ENCODE measurements at places on chromosomes 7 and 10. TPM values are rescaled to one million over a fixed set of nuclear protein-coding genes. Genes with fewer than 3 reads are reported as not detected.

KCNMA1 gene
- polyA plus RNA-seq = 10.0 TPM

FAM25G gene
- polyA plus RNA-seq = not detected

GDF2 gene
- polyA plus RNA-seq = not detected

GIMAP6 gene
- polyA plus RNA-seq = 18.2 TPM

TAC1 gene
- polyA plus RNA-seq = 13.3 TPM

FAM131B gene
- 0.10 TPM for polyA plus RNA-seq

ATP5F1C gene
- polyA plus RNA-seq = 206 TPM

PILRA gene
- polyA plus RNA-seq = 18.8 TPM

RADIL gene
- polyA plus RNA-seq = 0.93 TPM

ASB13 gene
- 17.7 TPM for polyA plus RNA-seq

IL15RA gene
- 9.9 TPM for polyA plus RNA-seq

KLHDC10 gene
- polyA plus RNA-seq = 5.9 TPM

SYNPO2L gene
- polyA plus RNA-seq = 0.02 TPM

- peak; percentile 72 for DNase-seq
- peaks cover 97% of the 10 kb centered on the region for H3K27me3 ChIP-seq
- H3K36me3 ChIP-seq = no peaks in the 10 kb centered on the region
- H3K4me1 ChIP-seq = peaks cover 38% of the 10 kb centered on the region
- peak within 1 kb of the TSS; percentile 42 for H3K4me3 ChIP-seq
- H3K27ac ChIP-seq = no peak within 1 kb of the TSS
Observed at GRCh38 chr7:19117091-19117869, at the start of gene TWIST1. Gene TWIST1, minus strand, starts transcription at chr7:19117636. Its CDS starts 315 bp downstream, at chr7:19117321.

DNA sequence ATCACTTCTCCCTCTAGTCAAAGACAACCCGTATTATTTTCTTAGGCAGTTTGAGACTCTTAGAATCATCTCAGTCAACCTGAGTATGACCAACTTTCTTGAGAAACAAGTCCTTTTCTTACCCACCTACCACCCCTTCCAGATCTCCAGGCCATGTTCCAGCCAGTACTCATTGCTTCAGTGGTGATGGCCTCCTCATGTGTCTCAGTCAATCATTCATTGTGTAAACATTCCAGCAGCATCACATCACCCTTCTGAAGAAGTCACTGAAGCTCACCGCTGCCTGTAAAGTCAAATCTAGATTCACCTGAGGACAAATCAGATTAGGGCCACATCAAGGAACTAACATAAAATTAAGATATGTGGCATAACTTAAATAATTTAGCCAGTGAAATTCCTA is 467.2 kb upstream of the NRP1 start:
- no peak overlapping the region for H3K4me3 ChIP-seq
- H3K27me3 ChIP-seq = no peaks in the 10 kb centered on the region
- H3K4me1 ChIP-seq = no peaks in the 10 kb centered on the region
- H3K27ac ChIP-seq = no peak overlapping the region
- no peak for DNase-seq

DNA sequence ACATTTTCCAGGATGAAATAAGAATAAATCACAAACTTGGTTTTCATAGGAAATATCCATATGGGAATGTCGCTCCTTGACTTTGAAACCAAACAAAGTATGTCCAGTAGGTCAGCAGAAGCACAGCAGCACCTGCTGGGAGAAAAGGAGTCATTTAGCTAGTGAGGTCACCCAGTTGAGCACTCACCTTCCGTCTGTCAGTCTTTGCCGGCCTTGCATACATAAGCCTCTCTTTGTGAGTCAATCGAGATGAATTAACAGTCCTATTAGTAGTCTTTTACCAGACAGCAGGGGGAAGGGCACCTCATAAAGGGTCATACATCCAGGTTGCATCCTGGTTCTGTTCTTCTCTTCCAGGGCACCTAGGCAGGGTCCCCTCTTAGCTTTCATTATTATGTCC is 232.5 kb upstream of the FZD1 start:
- no peak overlapping the region for H3K4me3 ChIP-seq
- no peak for DNase-seq
- no peak overlapping the region for H3K27ac ChIP-seq

- H3K36me3 ChIP-seq = no peaks in the 10 kb centered on the region
- H3K27ac ChIP-seq = no peak overlapping the region
- peak; percentile 40 for DNase-seq
- H3K4me1 ChIP-seq = no peaks in the 10 kb centered on the region
Observed at GRCh38 chr10:47371629-47372485, 12.2 kb downstream of the ZNF488 start.

GRCh38 chr10:114031073-114031972 is 12.3 kb upstream of the ADRB1 start:
- DNase-seq = no peak
- H3K27ac ChIP-seq = no peak overlapping the region
- H3K36me3 ChIP-seq = no peaks in the 10 kb centered on the region
- peaks cover 18% of the 10 kb centered on the region for H3K4me1 ChIP-seq
- H3K4me3 ChIP-seq = no peak overlapping the region
- no peaks in the 10 kb centered on the region for H3K27me3 ChIP-seq

DNA sequence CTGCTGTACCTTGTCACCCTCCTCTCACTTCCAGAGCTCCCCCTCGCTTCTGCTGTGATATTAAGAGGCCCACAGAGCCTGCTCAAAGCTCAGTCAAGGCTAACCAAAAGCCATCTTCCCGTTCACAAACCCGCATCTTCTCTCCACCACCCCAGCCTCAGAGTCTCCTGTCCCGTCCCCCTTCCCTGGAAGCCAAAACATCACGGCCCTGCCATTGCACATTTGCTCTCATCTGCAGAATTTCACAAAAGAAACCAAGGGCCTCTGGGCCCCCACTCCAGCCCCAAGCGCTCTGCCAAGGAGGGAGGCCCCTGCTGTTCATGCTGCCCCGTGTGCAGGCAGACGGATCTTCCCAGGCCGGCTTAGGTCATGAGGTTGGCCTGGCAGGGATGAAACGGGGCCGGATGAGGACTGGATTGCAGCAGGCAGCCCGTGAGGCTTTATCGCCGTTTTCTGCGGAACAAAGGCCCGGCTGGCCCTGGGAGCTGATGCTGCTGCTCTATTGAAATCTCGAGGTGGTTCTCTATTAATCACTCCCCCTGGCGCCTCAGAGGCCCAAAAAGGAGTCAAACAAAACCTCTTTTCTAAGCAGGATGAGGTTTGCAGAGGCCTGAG is 31.6 kb upstream of the FOXK1 start:
- DNase-seq = no peak
- no peaks in the 10 kb centered on the region for H3K36me3 ChIP-seq
- H3K27ac ChIP-seq = no peak overlapping the region
- H3K4me1 ChIP-seq = no peaks in the 10 kb centered on the region

DNA sequence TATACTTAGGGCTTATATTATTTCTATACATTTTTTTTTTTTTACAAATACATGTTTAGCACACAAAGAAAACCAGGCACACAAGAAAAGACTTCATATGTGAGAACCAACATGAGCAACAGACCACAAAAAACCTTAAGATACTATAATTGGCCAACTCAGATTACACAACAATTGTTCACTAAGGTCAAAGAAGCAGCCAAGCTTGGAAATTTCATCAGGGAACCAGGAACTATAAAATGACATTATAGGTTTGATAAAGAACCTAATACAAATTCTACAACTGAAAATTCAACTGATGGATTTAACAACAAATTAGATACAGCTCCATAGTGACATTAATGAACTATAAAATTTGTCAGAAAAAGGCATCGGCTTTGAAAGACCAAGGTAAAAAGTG is 4.4 kb upstream of the LUC7L2 start:
- H3K4me1 ChIP-seq = peaks cover 4% of the 10 kb centered on the region
- H3K27me3 ChIP-seq = no peaks in the 10 kb centered on the region
- DNase-seq = no peak
- no peaks in the 10 kb centered on the region for H3K36me3 ChIP-seq
- no peak overlapping the region for H3K27ac ChIP-seq

GRCh38 chr10:29329420-29329819 is 40.5 kb downstream of the LYZL1 start:
- H3K27me3 ChIP-seq = no peaks in the 10 kb centered on the region
- no peak overlapping the region for H3K4me3 ChIP-seq
- DNase-seq = no peak
- no peaks in the 10 kb centered on the region for H3K4me1 ChIP-seq
- H3K27ac ChIP-seq = no peak overlapping the region

DNA sequence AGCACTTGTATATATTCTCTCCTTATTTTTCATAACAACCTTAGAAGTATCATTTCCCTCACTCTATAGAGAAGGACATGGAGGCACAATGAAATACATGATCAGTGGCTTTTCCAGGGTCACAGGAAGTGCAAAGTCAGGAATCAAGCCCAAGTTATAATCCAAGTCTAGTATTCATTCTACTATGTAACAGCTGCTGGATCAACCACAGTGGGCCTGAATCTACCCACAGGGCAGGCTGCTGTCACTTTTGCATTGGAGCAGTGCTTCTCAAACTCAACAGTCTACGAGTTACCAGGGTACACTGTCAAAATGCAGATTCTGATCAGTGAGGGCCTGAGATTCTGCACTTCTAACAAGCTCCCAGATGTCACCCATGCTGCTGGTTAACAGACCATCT is 18.3 kb downstream of the ZDHHC16 start:
- peak overlapping the region; percentile 49 for H3K27ac ChIP-seq
- no peak for DNase-seq
- H3K36me3 ChIP-seq = peaks cover 5% of the 10 kb centered on the region

DNA sequence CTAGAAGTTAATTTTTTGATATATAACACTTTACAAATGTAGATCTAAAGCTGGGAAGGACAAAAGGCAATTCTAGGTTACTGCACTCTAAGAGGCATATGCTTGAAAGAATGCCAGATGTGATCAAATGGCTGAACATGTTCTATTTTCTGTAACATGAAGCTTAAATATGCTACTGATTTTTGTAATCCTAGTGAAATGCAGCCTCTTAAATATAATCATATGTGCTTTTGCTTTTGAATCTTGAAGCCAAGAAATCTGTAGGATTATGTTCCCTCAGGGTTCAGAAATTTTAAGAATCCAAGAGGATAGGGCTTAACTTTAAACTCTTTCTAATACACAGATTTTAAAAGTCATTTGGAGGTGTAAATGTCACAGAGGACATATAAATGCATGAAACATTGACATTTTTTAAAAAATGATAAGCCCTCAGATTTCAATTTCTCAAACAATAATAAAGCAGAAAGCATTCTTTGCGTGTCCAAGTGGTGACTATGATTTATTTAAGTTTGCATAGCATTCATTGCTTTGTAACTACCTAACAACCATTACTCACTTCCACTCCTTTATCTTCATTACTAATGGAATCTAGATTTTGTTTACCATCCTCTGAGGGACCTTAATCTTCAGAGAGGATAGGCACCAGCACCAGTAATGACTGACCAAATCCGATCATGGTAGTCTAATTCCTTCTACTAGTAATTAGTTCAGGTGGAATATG is 170.4 kb downstream of the MAGI2 start:
- H3K27me3 ChIP-seq = no peaks in the 10 kb centered on the region
- H3K4me1 ChIP-seq = no peaks in the 10 kb centered on the region
- H3K4me3 ChIP-seq = no peak overlapping the region
- H3K36me3 ChIP-seq = no peaks in the 10 kb centered on the region
- no peak overlapping the region for H3K27ac ChIP-seq

GRCh38 chr10:48336978-48337599 is 30.6 kb downstream of the MAPK8 start:
- no peaks in the 10 kb centered on the region for H3K36me3 ChIP-seq
- no peak overlapping the region for H3K4me3 ChIP-seq
- H3K27ac ChIP-seq = no peak overlapping the region
- H3K4me1 ChIP-seq = no peaks in the 10 kb centered on the region
- H3K27me3 ChIP-seq = no peaks in the 10 kb centered on the region

DNA sequence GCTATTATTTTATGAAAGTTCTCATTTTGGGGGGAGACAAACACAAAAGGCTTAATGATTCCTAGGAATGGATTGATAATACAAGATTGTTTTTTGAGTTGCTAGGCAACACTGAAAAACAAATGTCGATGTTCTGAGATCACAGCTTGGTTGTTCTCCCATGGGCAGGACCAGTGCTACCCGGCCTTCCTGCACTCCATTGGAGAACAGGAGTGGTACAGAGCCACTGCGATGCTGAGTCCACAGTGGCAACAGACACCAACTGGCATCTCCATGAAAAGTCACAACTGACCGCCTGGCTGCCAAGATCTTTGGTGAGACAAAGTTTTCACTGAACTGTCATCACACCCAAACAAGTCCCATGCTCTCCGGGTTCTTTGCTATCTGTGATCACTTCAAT is 68.9 kb upstream of the NMT2 start:
- H3K27ac ChIP-seq = no peak overlapping the region
- H3K27me3 ChIP-seq = no peaks in the 10 kb centered on the region
- no peaks in the 10 kb centered on the region for H3K36me3 ChIP-seq
- no peak for DNase-seq

GRCh38 chr7:33423646-33424020 is 294.3 kb downstream of the BBS9 start:
- no peaks in the 10 kb centered on the region for H3K27me3 ChIP-seq
- peaks cover 7% of the 10 kb centered on the region for H3K4me1 ChIP-seq
- no peak for DNase-seq

GRCh38 chr7:2633538-2634266 is 1.9 kb downstream of the TTYH3 start:
- peak overlapping the region; percentile 70 for H3K4me3 ChIP-seq
- peaks cover 73% of the 10 kb centered on the region for H3K4me1 ChIP-seq
- H3K27ac ChIP-seq = peak overlapping the region; percentile 93
- H3K27me3 ChIP-seq = no peaks in the 10 kb centered on the region
- DNase-seq = peak; percentile 81
- no peaks in the 10 kb centered on the region for H3K36me3 ChIP-seq

DNA sequence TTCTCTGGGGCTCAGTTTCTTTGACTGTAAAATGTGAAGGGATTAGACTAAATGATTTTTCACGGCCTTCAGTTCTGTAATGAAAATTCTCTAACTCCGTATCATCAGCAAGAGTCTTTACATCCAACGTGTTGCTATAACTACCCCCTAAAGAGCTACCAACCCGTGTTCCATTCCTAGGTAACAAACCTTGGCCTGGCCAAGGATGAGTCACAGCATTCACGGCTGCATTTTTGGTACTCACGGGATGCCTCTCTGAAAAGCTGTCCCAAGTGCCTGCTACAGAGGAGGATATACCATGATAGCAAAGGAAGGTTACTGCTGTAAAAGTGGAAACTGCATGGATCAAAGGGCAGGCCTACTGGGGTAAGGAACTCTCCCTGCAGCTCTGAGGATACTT is 5.9 kb downstream of the LRRC4 start:
- H3K27me3 ChIP-seq = peaks cover 3% of the 10 kb centered on the region
- no peak for DNase-seq
- H3K4me1 ChIP-seq = peaks cover 93% of the 10 kb centered on the region
- H3K4me3 ChIP-seq = no peak overlapping the region
- H3K36me3 ChIP-seq = peaks cover 6% of the 10 kb centered on the region

- no peak for DNase-seq
- no peaks in the 10 kb centered on the region for H3K27me3 ChIP-seq
- H3K4me3 ChIP-seq = no peak overlapping the region
- no peaks in the 10 kb centered on the region for H3K4me1 ChIP-seq
Observed at GRCh38 chr7:109895536-109895935, 1195.4 kb upstream of the LRRN3 start.
